ENCODE measurements at places on chromosomes 7 and 10.

- no peak for DNase-seq
Observed at GRCh38 chr10:63217120-63217605, 84.0 kb downstream of the NRBF2 start.

DNA sequence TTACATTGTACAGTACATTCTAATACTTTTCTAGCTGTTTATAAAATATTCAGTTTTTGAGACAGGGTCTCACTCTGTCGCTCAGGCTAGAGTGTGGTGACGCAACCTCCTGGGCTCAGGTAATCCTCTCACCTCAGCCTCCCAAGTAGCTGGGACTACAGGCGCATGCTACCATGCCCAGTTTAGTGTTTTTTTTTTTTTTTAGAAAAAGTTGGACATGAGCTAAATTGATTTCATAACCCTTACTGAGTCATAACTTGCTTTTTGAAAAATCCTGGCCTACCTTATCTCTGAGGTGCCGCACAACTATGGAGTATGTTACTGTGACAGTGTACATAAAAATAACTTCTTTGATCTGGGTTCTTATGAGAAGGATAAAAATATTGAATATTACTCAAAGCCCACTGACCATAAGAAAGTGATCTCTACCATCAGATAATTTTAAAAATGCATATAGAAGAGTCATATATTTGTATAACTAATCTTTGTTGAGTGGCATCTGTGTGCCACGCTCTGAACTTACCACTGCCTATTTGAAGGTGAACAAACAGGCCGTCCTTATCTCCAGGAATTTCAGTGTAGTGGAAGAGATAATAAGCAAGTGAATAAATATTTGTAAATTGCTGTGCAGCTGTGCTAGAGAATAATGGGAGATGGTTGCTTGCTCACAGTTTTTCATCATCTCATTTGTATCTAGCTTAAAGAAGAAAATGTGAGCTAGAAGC lies 73.2 kb downstream of the PPP1R9A start:
- no peak for DNase-seq

DNA sequence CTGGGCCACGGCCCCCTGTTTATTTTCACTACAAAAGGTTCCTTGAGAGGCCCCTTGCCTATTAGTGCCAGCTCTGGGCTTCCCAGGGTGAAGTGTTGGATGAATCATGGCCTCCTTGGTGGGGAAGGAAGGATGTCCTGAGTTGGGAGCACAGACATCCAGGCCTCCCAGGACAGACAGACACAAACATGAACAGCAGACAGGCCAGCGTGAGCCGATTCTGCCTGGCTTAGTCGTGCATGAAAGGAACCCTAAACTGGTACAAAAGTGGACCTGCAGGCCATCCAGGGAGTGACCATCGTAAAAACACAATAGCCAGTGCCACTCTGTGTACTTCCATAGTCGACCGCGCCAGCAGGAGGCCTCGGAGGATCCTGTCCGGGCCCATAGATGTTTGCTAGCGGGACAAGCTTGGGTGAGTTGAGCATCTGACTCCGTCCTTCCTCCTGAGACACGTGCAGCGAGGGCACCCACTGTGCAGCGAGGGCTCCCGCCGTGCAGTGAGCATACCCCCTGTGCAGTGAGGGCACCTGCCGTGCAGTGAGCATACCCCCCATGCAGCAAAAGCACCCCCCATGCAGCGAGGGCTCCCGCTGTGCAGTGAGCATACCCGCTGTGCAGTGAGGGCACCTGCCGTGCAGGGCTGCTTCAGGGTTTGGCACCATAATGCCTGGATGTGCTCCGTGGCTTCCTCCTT lies 51.3 kb upstream of the PRKAR1B start:
- no peak for DNase-seq

- DNase-seq = no peak
Observed at GRCh38 chr7:3159445-3159844, 115.8 kb upstream of the CARD11 start.

GRCh38 chr10:35913628-35914027 lies 271.5 kb upstream of the FZD8 start:
- DNase-seq = no peak

DNA sequence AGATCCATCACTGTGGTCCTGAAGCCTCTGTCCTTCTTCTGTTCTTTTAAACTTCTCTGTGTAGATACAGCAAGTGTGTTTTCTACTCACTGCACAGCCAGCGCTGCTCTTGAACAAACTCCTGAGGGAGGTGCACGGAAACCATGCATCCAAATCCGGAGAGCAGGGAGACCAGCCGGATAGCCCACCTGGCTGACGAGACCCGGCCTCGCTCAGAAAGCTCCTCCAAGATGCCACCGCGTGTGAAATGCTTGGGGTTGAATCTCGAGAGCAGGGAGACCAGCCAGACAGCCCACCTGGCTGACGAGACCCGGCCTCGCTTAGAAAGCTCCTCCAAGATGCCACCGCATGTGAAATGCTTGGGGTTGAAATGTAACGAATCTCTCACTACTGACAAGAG lies 602.0 kb downstream of the PTPRN2 start:
- DNase-seq = no peak

Measured in cortex of kidney (tissue), 1 donor.